ENCODE measurements at places on chromosomes 3 and 15.

- DNase-seq = no peak
Observed at GRCh38 chr3:170178651-170179050, 2.9 kb downstream of the PHC3 start.

GRCh38 chr3:67327582-67327981, 326.8 kb downstream of the SUCLG2 start:
- no peak for DNase-seq

DNA sequence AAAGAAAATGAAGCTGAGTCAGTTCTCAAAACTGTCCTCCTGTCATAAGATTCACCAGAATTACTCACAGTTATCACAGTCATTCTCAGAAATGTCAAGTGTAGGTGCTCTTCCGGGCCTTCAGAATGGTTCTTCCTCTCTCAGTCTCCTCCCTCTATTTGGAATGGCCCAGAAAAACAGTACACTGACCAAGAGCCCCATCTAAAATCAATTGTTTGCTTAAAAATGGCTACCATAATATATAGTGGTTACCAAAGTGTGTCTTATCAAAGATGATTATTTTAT, 99.8 kb downstream of the MECOM start:
- no peak for DNase-seq

GRCh38 chr15:75694241-75695182, 18.1 kb downstream of the CSPG4 start:
- peak; percentile 21 for DNase-seq

- no peak for DNase-seq
Observed at GRCh38 chr15:40990080-40990479, 36.8 kb downstream of the CHAC1 start.

DNA sequence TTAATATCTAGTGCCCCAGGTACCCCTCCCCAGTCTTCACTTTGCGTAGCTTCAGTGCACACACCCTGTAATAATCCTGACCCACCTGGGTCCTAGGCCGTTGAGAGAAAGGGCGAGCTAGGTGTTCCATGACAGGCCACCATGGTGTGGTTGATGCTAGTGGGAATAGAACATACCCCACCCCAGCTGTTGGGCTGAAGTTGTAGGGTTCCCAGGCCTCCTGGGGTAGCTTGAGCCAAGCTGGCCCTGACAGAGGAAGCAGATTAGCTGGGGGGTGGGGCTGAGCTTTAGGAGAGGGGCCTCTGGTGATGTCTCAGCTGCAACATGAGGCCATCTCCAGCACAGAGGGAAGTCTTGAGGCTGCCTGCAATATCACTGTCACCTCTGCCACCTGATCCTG, 40.5 kb downstream of the RAB11A start:
- no peak for DNase-seq

GRCh38 chr3:81164806-81165205, 596.6 kb downstream of the GBE1 start:
- DNase-seq = no peak

DNA sequence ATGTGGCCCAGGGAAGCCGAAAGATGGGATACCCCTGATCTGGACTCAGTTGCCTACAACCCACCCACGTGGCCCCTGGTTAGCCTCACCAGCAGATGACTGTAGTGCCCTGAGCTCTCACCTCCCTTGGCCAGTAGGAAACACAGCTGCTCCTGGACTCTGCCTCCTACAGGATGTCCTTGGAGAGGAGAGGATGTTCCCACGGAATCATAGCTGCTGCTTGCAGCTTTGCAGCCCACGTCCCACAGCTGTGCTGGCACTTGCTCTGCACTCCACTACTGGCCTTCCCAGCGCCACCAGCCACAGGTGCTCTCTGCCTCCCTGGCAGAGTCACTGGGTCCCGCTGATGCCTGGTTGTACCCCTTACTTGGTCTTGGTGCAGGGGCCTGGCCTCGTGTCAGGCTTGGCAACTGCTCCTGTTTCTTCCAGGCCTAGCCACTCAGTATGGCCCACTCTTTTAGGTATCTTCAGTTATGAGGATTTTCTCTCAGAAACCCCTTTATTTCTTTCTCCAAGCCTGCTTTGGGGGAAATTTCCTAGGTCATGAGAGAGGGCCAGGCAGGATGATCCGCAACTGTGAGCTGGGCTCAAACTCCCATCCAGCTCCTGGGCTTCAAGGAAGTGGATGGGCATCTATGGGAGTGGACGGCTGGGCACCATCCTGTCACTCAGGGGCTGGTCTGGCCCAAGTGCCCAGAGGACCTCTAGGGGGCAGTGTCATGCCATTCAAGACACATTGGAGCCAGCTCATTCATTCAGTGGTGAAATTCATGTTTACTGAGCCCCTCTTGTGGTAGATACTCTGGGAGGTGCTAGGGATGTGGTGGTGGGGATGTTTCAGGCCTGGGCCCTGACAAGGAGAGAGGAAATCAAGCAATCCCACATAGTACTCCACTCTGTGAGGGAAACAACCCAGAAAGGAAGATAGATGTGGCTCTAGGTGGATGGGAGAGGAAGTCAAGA, 16.2 kb upstream of the VILL start:
- DNase-seq = no peak

DNA sequence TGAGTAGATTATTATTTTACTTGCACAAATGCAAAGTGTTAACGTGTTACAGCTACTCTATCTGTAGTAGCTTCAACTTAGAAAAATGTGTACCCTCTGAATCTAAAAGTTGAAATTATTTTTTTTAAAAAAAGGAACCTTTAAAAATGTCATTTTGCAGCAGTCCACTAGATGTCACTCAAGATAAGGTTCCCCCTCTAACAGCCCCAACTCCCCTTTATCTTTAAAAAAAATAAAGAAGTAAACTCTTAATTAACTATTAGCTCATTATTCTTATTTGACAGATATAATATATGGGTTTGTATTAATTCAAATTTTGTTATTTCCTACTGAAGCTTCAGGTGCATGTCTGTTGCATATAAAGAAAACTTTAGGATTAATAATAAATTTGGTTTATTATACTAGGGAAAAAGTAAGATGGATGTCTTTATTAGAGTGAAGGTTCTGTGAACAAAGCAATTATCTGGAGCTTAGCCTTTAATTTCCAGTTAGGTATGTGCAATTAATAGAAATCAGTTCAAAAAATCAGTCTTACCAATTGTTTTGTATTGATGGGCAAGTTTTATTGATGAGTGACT, 288.5 kb downstream of the VGLL3 start:
- no peak for DNase-seq

- no peak for DNase-seq
Observed at GRCh38 chr3:142947799-142948575, 15.5 kb downstream of the PAQR9 start.

- peak; percentile 20 for DNase-seq
Observed at GRCh38 chr3:99532246-99532645, 106.1 kb upstream of the COL8A1 start.

DNA sequence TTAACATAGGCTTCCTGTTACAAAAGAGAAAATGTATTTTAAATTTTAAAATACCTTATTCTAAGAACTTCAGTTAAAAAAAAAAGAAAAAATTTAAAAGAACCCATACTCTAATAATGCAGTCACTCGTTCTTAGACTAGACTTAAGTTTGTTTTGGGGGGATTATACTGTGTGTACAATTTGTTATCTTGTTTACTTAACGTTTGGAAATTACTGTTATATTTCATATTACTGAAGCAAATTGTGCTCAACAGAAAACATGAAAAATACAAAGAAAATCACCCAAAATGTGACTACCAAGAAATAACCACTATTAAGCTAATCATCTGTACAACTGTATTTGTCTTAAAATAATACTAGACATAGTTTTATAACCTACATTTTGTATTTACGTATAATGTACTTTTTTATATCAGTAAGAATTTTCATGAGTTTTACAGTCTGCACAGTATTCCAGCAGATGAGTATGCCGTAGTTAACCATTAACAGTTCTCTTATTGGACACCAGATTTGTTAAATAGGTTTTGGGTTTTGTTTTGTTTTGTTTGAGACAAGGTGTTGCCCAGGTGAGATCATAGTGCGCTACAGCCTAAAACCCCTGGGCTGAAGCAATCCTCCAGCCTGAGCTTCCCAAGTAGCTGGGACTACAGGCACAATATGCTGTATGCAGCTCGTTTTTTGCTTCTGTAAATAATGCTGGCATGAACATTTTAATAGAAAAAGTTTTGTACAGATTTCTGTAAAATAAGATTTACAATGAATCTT, 88.8 kb upstream of the CHD2 start:
- peak; percentile 25 for DNase-seq

DNA sequence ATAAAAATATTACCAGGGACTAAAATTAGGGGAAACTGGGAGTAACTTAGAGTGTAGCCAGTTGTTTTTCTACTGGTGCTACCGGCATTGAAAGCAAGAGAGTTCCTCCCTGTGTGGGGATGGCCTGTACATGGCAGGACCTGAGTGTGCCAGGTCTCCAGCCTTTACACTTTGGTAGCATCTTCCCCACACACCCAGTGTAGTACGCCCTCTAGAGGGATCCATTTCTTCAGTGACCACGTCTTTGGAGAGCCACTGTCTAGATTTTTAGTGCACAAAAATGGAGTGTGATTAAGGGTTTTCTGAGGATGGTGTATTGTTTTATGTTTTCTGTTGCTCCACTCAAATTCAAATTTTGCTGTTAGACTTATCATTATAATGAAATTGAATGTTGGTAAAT, 507.0 kb upstream of the TPRG1 start:
- DNase-seq = no peak

- DNase-seq = no peak
Observed at GRCh38 chr15:26929588-26929987, 41.4 kb upstream of the GABRG3 start.

DNA sequence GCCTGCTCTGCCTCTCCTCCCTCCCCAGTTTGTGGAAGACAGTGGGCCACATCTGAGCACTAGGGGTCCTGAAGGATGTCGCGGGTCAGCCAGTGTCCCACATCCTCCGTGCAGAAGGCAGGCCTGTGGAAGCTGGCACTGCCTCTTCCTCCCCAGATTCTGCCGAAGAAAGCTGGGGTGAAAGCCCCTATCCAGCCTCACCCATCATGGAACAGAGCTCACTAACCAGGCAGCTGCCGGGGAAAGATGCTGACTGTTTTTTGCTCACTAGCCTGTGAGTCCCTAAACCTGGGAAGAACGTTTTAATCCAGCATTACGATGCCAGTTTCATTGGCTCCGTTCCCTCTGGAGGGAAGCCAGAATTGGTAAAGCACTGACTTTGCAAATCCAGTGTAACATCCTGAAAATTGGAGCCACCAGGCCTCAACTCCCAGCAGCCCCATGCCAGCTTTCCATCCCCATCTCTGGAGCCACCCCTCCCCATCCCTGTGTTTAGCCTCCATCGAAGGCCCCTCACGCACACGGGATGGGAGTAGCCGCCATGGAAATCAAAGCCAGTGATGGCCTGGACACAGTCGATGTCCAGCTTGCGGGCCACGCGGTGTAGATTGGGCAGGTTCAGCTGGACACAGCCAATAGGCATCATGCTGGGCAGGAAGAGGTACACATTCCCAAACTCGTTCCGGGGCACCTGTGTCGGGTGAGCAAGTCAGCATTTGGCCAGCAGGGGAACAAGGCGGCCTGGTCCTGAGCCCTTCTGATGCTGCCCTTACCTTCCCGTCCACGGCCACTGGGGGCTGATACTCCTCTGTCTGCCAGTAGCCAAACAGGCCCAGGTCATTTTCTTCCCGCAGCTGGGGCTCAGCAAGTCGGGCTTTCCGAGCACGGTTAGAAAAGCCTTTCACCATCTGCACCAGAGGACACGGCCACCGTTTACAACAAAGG, 23.5 kb downstream of the TMEM43 start:
- DNase-seq = peak; percentile 7

DNA sequence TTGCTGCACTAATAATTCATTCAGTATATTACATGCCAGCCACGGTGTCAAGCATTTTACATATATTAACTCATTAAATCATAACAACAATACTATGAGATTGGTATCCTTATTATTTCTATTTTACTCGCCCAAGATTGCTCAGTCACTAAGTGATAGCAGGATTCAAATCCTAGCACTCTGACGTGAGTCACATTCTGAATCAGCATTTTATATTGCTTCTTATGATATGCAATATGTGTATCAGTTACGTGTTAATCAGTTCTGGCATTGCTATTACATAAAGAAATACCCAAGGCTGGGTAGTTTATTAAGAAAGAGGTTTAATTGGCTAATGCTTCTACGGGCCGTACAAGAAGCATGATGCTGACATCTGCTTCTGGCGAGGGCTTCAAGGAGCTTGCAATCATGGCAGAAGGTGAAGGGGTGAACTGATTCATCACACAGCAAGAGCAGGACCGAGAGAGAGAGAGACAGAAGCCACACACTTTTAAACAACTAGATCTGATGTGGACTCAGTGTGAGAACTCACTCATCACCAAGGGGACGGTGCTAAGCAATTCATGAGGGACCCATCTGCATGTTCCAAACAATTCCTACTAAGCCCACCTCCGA, 166.5 kb upstream of the TMCO5A start:
- no peak for DNase-seq

GRCh38 chr3:125398952-125399351, 23.8 kb upstream of the ZNF148 start:
- no peak for DNase-seq

DNA sequence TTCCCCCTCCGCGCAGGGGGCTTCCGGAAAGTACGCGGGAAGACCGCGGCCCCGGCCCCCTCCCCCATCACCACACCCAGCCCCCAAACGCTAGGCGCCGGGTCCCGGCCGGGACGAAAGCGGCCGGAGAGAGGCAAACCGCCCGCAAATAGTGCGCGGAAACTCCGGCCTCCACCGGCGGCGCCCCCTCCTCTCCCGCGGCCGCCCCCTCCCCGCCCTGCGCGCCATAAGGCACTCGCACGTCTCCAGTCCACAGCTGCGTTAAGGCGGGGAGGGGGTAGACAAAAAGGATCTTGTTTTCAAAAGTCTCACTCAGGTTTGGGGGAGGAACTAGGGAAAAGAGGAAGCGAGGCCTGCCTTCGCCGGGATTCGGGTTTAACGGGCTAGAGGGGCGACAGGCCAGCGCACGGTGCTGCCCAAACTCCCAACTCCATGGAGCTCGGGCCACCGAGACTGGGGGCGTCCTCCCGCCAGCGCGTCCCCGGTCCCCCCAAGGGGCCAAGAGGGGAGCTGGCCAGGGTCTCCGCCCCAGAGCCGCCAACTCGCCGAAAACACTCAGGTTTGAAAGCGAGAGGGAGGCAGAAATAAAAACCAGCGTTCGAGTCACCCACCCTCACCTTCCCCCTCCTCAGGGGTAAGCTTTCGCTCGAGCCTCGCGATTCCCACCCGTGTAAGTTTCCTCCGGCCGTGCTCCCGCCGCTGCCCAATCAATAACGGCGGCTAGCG, 1.8 kb downstream of the ANP32A start:
- peak; percentile 45 for DNase-seq

DNA sequence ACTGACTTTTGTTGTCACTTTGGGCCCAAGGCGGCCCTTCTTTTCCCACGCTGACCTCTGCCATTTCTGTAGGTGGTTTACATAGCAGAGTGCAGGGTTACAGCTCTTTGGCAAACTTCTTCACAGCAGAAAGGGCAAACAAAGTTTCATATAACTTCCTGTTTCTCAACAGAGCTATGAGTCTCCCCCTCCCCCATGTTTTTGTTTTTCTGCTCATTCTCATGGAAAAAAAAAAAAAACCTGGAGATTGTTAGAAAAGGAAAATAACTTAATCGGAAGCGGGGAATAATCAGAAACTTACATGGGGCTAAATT, 342.0 kb upstream of the NR2F2 start:
- DNase-seq = no peak
